Hematopoietic multipotent progenitor cell (in vitro differentiated cells): ENCODE measurements at places on chromosomes 5 and 9.
A peak's percentile ranks its signal among the peaks of the same experiment; 100 is the strongest.

- DNase-seq = no peak
These were observed 64.5 kb downstream of the C9orf152 start for GRCh38 chr9:110143485-110143884.

- no peak for DNase-seq
These were observed 127.2 kb downstream of the CTNND2 start for GRCh38 chr5:11777096-11777495.

GRCh38 chr5:172276214-172276613 lies 7.3 kb downstream of the UBTD2 start:
- no peak for DNase-seq

GRCh38 chr9:124381170-124381945 lies 33.9 kb downstream of the PSMB7 start:
- no peak for DNase-seq

GRCh38 chr5:31021181-31021624 lies 172.3 kb upstream of the CDH6 start:
- no peak for DNase-seq

GRCh38 chr5:130836729-130837649 lies 328.1 kb downstream of the HINT1 start:
- DNase-seq = peak; percentile 12

- no peak for DNase-seq
These were observed 5.0 kb upstream of the TNC start for GRCh38 chr9:115122937-115123336.

GRCh38 chr5:158832731-158833130 lies 267.0 kb downstream of the EBF1 start:
- DNase-seq = no peak

- no peak for DNase-seq
These were observed 1.2 kb downstream of the CXXC5 start for GRCh38 chr5:139649082-139649991.

DNA sequence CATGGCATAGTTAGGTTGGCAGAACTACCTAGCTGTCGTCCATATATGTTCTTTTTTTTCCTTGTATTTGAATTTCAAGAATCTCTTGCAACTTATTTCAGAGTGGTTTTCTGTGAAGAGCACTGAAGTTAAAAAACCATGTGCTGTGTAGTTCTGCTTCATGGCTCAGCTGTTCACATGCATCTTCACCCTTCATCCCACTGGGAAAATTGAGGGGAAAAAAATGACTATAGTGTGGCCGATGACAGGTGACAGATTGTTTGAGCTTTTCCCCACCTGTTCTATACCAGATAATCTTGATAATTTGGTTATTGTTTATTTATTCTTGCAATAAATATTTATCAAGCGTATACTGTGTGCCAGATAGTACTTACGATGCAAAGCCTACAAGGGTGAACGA lies 77.8 kb downstream of the AOPEP start:
- no peak for DNase-seq

DNA sequence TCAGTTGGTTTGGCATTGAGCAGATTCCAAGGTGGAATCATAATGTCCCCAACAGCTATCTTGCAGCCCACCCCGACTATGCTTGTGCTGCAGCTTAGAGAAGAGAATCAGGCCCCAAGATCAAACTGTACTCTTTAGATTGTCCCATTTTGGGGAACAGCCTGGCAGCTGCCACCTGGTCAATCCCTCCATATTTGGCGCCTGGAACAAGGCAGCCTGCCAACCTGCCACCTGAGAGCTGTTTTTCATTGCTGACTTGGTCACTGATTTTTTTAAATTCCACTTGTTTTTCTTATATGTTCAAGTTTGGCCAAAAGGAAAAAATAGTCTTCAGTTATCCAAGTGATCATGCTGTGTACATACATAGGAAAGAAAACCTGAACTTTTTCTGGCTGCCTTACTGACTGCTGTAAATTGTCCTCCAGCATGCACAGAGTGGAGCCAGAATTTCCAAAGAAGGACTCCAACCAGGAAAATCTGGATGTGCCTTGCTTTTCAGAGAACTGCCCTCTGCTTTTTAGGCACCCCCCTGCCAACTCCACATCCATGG lies 504.2 kb downstream of the ENC1 start:
- DNase-seq = no peak
